ENCODE measurements at places on chromosomes 4 and X.

GRCh38 chrX:39576041-39576872 is 521.5 kb downstream of the BCOR start:
- DNase-seq = no peak

DNA sequence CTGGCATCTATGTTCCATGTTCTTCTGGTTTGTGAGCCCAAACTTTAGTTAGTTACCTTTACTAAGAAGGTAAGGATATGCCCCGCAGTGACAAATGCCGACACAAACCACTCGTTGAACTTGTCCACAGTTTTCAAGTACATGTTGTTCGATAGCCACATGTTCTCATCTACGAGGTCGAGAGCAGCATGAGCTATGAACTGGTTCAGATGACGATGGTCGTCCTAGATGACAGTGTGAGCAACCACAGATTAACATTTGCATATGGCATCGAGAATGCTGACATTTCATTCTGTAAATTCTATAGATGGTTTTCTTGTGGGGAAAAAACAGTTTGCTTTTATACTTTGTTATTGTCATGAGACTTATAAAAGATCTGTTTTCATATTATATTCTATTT is 18.0 kb downstream of the TRAPPC2 start:
- no peak for DNase-seq

- DNase-seq = no peak
Observed at GRCh38 chr4:150255610-150256224, 177.5 kb downstream of the DCLK2 start.

GRCh38 chrX:100994352-100995281 is 25.1 kb downstream of the ARL13A start:
- no peak for DNase-seq

DNA sequence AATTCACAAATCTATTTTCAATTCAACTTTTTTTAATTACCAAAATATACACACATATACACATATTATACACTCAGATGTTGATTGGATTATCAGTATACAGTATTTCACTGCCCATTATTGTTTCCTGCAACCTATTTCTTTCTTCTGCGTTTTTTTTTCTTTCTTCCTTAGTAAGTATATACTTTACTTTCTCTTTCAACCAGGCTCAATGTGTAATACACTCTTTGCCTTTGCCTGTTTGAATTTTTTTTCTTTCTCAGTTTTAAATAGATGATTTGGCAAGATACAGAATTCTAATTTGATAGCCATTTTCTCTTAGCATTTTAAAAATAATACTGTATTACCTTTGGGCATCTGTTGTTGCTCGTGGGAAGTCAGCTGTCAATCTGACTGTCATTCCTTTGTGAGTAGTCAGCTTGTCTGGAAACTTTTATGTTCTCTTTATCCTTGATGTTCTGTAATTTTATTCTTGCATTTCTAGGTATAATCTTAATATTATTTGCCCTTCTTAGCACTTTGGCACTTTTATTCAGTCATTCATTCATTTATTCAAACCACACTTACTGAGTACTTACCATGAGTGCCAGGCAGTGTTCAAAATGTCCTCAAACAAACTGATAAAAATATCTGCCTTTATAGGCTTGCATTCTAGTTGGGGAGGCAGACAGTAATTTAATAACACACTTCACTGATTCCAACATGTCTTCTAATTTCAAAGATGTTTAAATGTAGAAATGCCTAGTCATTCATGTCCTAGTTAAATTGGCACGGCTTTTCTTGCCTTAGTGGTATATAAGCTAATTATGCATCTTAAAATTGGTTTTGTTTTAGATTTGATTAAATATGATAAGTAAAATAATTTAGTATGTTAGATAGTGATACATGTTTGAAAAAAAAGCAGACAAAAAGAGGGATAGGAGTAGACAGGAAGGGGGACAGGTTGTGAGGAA is 3.7 kb downstream of the USP38 start:
- no peak for DNase-seq

GRCh38 chr4:122819708-122820449 is 6.8 kb upstream of the FGF2 start:
- no peak for DNase-seq

DNA sequence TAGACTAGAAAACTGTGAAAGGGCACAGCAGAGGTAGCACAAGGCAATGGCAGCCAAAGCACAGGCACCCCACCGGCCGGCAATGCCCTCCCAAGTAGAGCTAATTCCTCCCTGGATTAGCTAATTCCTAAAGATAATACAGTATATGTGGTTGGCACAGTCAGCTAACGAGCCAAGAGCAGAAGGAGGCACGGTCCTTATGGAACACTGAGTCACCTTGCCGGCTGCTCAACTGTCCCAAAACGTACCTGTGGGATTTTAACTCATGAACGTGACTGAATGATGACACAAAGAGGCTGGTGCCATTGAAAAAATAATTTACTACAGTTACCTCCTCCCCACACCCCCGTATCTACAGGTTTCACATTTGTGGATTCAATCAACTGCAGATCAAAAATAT is 9.1 kb upstream of the FGFBP1 start:
- no peak for DNase-seq

- no peak for DNase-seq
Observed at GRCh38 chr4:134178706-134179105, 22.9 kb downstream of the PABPC4L start.

GRCh38 chr4:10366628-10367027 is 90.6 kb downstream of the ZNF518B start:
- no peak for DNase-seq

- no peak for DNase-seq
Observed at GRCh38 chrX:50839730-50840129, 25.7 kb upstream of the SHROOM4 start.

GRCh38 chrX:13863324-13863723 is 46.4 kb upstream of the GPM6B start:
- DNase-seq = no peak

DNA sequence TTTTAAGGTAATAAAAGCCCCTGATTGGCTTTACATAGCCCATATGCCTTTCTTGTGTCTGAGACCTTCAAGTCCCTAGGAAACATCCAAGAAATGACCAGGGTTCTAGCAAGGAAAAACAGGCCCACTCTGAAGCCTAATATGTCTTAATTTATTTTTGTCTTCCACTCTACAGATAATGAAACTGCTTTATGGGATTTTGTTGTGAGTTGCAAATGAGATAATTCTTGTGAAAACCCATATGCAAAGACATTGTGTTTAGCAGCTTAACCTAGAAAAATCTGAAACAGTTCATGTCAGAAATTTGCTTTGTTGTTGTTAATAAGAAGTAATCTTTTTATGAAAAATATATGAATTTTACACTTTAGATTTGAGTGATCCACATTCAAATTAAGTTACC is 190.7 kb upstream of the BMP3 start:
- no peak for DNase-seq

GRCh38 chr4:145531223-145531622 is 49.6 kb downstream of the SMAD1 start:
- DNase-seq = no peak

- no peak for DNase-seq
Observed at GRCh38 chr4:182643801-182644682, 273.1 kb downstream of the DCTD start.

DNA sequence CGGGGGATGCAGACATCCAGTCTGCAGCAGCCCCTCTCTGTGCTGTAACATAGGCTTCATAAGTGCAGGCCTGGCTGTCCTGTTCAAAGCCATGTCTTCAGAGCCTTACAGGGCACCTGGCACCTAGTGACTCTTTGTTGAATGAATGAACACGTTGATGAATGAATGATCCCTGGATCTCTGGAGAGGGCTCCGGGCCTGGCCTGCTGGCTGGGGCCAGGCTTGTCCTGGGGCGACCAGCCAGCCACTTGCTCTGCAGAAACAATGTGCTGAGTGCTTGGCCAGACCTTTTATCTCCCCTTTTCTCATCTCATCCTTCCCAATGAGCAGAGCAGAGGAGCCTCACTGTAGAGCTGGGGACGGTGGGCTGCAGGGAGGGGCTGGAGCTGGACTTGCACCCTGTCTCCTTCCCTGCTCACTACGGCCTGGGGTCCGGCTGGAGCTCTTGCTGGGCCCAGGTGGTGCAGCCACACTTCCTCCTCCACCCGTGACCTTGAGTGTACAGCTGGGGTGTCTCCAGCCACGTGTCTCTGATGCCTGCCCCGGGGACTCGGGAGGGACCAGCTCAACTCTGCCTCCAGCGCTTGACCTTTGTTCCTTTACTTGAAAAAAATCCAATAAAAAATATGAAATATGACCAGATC is 77.9 kb downstream of the PSAPL1 start:
- DNase-seq = no peak

DNA sequence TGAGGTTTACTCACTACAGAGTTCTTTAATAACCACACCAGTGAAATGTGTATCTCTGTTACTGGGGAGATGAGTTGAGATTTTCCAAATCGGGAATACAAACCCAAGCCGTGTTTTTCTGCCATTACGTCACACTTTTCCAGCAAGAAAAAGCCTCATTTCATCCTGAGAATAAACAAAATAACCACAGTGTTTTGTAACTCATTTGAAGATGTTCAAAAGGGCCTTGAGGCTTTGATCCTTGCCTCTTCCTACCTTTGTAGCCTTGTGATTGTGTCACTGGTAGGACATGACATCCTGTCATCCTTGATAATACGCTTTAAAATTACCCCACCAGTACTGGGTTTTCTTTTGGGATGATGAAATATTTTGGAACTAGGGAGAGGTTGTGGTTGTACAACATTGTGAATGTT is 2.9 kb downstream of the USP11 start:
- DNase-seq = no peak

- no peak for DNase-seq
Observed at GRCh38 chrX:42748067-42748850, 29.7 kb downstream of the PPP1R2C start.

DNA sequence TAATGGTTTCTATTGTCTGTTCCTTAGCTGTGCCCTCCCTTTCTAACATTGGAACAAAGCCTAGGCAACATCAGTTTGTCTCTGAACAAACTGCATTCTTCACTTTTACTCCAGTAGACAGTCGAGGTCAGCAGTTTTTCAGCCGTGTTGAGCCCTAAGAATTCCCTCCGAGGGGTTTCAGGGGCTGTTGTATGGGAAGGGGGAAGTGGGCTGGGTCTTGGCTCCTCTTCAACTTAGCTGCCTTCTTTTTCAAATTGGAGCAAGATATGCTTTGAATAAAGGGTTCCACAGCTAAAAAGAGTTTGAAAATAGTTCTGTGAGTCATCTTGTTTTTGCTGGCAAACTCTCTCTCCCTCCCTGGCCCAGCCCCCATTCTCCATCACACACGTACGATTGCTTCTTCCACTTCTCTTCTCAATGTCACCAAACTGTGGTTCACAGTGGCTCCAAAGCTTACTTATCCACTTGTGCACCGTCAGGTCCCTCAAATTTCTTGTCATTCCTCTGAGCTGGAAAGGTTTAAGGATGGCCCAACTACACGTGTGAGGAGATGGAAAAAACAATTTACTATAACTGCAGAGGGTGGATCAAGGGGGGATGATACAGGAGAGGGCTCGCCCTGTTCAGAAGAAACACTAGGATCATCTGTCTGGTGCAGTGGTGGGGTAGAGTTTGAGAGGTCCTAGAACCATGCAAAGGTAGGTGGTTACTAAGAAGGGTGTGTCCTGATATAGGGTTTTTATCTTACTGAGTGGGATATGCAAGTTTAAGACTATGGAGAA is 9.2 kb upstream of the MAML3 start:
- DNase-seq = no peak

- no peak for DNase-seq
Observed at GRCh38 chrX:69293776-69294601, 128.7 kb upstream of the PJA1 start.

GRCh38 chr4:168162604-168163003 is 70.3 kb downstream of the ANXA10 start:
- DNase-seq = no peak

GRCh38 chr4:3514806-3515501 is 17.3 kb downstream of the LRPAP1 start:
- DNase-seq = no peak

GRCh38 chr4:11252149-11252548 is 176.5 kb downstream of the HS3ST1 start:
- DNase-seq = no peak

DNA sequence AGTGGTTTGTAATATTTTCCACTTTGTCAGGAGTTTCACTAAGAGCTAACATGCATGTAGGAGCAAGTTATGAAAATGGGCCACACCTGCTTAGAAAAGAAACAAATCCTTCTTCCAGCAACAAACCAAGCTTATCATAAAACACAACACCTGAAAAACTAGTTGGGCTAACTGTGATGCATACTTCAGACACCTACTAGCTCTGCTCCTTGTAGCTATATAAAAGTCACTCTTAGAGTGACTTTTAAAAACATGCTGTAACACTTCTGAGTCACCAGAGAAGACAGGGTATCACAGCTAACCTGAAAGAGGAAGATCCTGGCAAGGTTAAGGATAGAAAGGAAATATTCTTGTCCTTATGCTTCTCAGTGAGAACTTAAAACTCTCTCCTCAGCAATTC is 3.6 kb upstream of the SLAIN2 start:
- DNase-seq = no peak

GRCh38 chrX:88990882-88991582 is 244.0 kb downstream of the CPXCR1 start:
- DNase-seq = no peak

DNA sequence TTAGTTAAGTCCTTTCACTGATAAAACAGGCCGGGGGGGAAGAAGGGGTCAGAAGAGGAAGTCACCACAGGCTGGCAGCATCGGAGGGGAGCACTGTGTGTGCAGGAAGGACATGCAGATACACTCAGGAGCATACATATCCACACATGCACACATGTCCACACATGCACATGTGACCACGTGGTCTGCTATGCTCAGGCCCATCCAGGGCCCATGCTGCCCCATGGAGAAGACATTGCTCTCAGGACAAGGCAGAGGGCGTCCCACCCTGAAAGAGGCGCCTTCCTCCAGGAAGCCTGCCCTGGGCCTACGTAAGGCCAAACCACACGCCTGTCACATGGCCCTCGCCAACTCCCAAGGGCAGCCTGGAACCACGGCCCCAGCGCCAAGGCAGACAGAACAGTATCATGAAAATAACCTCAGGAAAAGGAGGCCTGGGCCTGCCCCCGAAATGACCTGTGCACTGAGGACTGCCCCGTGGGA is 15.8 kb downstream of the WDR1 start:
- no peak for DNase-seq

GRCh38 chr4:26741491-26741871 is 119.2 kb upstream of the STIM2 start:
- no peak for DNase-seq

GRCh38 chr4:84897516-84897915 is 69.0 kb downstream of the WDFY3 start:
- no peak for DNase-seq

GRCh38 chrX:26032111-26032912 is 105.8 kb upstream of the MAGEB18 start:
- no peak for DNase-seq

DNA sequence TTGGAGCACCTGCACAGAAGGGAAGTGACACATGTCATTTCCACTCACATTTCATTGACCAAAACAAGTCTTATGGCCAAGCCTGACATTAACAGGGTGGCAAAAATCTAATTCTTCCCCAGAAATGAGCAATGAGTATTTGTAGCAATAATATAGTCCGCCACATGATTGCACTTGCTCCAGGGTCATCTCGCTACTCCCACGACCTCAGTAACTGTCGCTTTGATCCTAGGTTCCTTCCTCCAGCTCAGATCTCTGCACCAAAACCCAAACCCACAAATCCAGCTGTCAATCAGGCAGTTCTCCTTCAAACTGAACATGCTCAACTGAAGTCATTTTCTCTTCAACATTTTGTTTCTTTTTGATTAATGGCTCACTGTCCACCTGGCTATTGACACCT is 25.2 kb upstream of the PTTG2 start:
- DNase-seq = no peak

- DNase-seq = no peak
Observed at GRCh38 chr4:156330436-156331031, 376.9 kb upstream of the CTSO start.

GRCh38 chrX:13180807-13181206 is 136.4 kb upstream of the FAM9C start:
- no peak for DNase-seq

Measured in stimulated activated CD4-positive, alpha-beta T cell treated with anti-CD3 and anti-CD28 coated beads, Interleukin-2, amount 100 ng/mL, for 48 hours (primary cell).